WTC11 (cell line): ENCODE measurements at places on chromosomes 12 and 14.

DNA sequence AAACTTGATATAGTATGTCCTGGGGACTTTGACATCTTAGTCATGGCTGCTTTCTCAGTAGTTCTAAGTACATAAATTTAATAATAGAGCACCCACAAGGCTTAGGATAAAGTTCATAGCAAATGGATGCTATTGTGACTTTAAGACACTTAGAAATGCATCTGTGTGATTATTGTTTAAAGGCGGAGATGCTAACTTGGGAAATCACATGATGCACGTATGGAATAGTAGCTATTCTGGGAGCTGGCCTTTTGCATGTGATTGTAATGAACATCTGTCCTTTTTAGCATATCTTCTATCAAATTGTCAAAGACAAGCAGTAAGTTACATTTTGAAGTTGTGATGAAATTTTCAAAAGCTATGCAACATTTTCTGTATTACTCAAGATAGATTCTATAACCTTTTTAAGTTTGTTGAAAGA lies 46.7 kb upstream of the ATP2A2 start:
- DNase-seq: no peak

GRCh38 chr12:26000898-26001297 lies 42.4 kb downstream of the RASSF8 start:
- no peak for DNase-seq

DNA sequence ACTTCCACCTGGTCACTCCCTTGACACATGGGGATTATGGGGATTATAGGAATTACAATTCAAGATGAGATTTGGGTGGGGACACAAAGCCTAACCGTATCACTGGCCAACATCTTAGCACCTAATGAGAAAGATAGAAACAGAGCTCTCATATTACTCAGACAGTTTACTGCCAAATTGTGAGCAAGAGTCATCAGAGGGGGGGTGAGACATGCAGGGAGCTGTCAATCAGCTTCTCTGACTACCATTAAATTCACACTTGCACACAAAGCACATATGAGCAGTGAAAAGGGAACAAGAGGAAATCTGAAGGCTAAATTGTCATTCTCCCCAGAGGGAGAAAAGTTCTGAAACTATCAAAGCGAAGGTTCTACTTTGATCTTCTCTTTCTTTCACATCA lies 78.1 kb upstream of the GRIN2B start:
- DNase-seq: no peak

DNA sequence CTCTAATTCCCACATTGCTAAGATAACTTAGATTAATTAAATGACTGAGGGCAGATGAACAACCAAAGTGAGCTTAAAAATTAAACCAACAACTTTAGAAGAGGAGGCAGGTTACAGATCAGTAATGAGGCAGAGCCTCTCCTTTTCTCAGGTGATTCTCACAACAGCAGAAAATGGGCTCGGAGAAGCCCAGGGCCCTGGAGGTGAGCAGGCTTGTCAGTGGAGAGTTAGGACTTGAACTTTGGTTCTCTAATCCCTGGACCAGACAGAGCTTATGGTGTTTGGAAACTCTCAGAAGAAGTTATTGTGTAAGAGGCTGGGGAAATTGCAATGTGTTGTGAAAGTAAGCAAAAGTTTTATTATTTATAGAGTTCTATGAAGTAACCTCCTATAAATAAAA lies 2.8 kb downstream of the TRHDE start:
- DNase-seq: no peak

DNA sequence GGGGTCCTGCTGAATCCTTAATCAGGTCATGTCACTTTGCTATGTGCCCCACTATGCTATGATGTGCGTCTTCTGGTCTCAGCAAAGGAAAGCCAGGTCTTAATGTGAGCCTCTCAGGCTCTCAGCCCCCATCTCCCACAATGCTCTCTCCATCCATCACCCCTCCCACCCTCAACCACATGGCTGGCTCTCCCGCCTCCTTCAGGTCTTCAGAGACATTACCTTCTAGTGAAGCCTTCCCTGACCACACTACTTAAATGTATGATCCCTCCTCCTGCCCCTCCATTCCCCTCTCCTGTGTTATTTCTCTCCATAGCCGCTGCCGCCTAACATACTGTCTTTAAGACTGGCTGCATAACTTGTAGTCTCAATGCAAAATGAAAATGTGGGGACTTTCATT lies 50.5 kb downstream of the KRT80 start:
- DNase-seq: no peak

DNA sequence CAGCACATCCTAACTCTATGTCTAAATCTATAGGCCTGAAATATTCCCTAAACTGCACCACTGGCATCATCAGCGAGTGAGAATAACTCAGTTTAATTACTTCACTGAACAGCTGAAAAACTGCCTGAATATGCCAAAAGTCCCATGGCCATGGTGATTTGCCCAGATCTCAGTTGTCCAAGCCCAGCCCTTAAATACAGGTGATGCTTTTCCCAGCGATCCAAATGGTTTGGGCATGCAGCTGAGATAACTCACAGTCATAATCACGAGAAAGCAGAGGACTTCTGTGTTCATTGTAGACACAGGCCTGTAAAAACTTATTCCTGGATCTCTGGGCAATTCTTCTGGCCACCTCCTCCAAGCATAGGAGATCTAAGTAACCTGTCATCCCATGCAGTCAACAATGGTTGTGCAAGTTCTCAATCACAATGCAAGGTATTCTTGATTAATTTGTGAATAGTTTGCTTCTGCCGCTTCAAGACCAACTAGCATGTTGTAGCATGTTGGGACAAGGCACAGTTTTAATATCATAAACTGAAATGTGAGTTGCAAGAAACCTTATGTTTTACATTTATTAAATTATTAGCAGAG lies 40.5 kb downstream of the DUSP6 start:
- DNase-seq: no peak

GRCh38 chr14:75184039-75184438 lies 7.6 kb upstream of the TMED10 start:
- no peak for DNase-seq

- DNase-seq: no peak
These were observed 49.4 kb downstream of the LTBP2 start for GRCh38 chr14:74562515-74563232.

DNA sequence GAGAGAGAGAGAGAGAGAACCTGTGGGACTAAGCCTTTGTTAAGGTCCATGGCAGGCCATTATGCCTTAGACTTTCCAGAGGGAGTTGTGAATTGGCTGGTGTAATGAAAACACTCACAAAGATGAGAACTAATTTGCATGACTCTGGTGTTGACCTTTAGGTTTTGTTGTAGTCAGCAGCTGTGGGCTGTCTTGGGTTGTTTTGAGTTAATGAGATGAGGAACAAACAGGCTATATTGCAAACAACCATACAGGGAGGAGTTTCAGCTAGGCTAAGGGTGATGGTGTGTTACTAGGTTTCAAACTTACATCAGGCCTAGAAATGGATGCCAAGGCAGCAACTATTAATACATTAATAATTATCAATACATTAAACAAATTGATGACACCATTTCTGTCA lies 26.3 kb downstream of the ATXN7L3B start:
- DNase-seq: no peak

- no peak for DNase-seq
These were observed 121.1 kb upstream of the NCOR2 start for GRCh38 chr12:124688356-124688992.

- DNase-seq: no peak
These were observed 53.8 kb downstream of the SDR9C7 start for GRCh38 chr12:56880125-56880992.

- peak; percentile 70 for DNase-seq
These were observed 5.5 kb upstream of the KRT84 start for GRCh38 chr12:52390739-52391617.

- no peak for DNase-seq
These were observed 19.0 kb downstream of the OTUB2 start for GRCh38 chr14:94045101-94045500.

DNA sequence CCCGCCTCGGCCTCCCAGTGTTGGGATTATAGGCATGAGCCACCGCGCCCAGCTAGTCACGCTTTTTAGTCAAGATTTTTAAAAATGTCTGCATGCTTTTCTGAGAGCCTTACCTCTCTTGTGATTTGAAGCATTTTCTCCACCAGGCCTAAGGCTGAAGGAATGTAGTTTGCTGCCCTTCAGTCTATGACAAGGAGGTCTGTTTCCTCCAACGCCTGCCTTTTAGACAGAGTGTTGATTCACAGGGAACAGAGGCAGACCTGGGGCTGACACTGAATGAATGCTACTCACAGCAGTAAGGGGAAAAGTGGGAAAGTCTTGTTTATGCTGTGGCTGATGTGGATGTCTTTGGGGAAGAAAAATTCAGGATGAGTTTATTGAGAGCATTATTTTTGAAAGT lies 27.2 kb upstream of the MDM2 start:
- DNase-seq: no peak

- DNase-seq: no peak
These were observed 21.0 kb downstream of the TMEM116 start for GRCh38 chr12:111991946-111992345.

DNA sequence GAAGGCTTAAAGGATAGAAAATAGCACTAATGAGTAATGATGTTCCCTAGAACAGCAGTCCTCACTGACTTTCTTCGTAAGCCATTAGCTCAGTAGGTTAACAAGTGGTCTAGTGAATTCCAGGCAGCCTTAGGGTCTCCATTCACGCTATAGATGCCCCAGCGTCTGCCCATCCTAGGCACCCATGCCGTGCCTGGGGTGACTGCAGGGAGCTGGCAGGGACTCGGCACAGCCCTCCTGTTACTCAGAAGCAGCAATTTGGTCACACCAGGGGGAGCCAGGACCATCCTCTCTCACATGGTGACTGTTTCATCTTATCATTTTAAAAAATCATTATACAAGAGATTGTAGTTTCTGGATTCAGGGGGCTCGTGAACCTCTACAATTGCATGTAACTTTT lies 66.0 kb upstream of the TRAF3 start:
- DNase-seq: no peak

GRCh38 chr12:113778432-113779132 lies 187.5 kb downstream of the RBM19 start:
- DNase-seq: no peak

DNA sequence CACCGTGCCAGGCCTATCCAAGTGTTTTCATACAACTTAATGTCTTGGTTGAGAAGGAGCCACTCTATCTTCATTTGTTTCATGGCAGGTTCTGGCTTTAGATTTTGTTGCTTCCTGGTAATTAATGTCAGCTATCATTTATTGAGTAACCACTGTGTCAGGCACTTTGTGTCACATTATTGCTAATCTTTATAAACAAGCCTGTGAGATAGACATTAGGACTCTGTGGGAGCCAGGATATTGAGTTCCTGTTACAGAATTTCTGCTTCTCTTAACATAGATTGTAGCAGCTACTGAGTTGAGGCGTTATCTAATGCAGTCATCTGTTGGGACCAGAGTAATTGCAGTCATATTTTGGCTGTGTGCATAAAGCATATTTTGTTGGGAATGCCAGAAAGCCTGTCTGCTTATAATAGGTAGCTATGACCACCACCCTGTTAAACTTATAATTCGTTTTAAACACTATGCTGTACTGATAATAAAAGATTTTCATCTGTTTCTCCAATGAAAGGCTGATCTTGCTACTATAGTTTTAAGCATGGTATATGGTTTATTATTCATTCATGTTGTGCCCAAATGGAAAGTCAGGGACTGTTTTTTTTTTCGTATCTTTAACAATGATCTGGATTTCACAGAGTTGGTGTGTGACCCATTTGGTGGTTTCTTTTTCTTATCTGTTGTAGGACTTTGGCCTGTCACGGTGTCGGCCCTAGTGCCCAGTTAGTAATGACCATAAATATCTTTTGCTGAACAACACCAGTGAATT lies 432.6 kb downstream of the PCNX1 start:
- no peak for DNase-seq

DNA sequence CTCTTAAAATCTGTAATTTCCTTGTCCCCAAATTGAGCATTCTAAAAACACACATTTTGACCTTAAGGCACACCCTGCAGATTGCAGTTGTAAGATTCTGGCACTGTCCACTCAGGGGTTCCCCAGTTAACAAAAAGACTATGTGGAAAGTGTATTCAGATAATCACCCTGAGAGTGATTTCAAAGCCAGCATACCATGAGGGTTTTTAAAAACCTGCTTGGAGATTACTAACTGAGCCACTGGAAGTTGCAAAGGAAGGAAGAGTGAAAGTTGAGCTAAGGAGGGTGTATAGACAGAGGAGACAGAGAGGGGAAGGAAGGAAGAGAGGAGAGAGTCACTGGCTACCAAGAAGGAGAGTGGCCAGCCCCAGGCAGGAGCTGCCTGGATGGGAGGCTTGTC lies 82.6 kb downstream of the EML1 start:
- no peak for DNase-seq

- DNase-seq: peak; percentile 92
These were observed at the start of gene NEUROD4 for GRCh38 chr12:55019784-55020183. TSS of gene NEUROD4 (plus strand) at chr12:55019974. CDS start at chr12:55026440, 6,466 bp downstream.

DNA sequence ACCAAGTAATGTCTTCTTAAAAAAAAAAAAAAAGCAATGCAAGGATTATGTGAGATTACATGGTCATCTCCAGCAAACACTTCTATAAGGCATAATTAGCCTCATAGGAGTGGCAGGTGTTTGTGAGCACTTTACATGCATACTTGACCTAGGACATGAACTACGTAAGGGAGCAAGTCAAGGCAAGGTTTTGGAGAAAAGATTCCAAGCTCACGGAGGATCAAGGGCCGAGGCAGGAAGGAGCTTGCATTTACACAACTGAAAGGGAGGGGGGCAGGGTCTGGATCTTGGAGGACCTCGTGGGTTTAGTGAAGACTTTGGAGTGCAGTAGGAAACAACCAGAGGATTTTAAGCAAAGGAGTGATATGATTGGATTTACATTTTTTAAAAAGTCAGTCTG lies 112.5 kb downstream of the CCER1 start:
- DNase-seq: no peak

GRCh38 chr12:9122091-9122609 lies 6.4 kb upstream of the A2M start:
- no peak for DNase-seq

DNA sequence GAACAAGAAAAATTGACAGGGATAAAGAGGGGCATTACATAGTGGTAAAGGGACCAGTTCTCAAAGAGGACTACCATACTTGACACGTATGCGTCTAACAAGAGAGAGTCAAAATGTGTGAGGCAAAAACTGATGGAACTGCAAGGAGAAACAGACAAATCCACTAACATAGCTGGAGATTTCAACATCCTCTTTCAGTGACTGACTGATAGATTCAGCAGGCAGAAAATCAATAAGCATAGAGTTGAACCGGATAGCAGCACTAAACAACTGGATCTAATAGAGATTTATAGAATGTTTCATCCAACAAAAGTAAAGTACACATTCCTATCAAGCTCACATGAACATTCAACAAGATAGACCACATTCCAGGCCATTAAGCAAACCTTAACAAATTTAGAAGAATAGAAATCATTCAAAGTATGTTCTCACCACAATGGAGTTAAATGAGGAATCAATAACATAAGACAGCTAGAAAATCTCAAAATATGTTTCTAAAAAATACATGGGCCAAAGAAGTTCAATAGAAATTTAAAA lies 16.1 kb upstream of the CRACR2A start:
- DNase-seq: no peak
